ENCODE measurements at places on chromosomes 3 and 15.
A peak's percentile ranks its signal among the peaks of the same experiment; 100 is the strongest.

GRCh38 chr3:174907027-174907426 lies 47.9 kb downstream of the NAALADL2 start:
- no peak for DNase-seq

DNA sequence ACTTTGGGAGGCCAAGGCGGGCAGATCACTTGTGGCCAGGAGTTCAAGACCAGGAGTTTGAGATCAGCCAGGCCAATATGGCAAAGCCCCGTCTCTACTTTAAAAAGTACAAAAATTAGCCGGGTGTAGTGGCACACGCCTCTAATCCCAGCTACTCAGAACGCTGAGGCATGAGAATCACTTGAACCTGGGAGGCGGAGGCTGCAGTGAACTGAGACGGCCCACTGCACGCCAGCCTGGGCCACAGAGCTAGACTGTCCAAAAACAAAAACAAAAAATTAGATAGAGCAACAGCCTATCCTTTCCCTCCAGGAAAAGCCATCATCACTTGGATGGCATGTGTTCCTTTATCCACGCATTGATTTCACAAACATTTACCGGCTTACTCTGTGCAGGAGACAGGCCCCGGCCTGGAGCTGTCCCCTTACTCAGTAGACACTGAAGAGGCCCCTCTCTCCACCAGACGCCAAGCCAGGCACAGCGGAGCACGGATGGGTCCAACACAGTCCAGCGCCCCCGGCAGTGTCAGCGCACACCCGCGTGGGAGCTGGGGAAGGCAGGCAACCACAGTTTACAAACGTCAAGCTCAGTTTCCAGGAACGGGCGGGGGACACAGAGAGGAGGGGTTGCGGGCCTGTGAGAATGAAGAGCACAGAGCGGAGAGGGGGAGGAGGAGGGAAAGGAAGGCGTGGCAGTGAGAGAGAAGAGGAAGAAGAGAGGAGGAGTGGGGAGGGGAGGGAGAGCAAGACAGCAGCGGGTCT lies 3.1 kb downstream of the GP5 start:
- DNase-seq: no peak

DNA sequence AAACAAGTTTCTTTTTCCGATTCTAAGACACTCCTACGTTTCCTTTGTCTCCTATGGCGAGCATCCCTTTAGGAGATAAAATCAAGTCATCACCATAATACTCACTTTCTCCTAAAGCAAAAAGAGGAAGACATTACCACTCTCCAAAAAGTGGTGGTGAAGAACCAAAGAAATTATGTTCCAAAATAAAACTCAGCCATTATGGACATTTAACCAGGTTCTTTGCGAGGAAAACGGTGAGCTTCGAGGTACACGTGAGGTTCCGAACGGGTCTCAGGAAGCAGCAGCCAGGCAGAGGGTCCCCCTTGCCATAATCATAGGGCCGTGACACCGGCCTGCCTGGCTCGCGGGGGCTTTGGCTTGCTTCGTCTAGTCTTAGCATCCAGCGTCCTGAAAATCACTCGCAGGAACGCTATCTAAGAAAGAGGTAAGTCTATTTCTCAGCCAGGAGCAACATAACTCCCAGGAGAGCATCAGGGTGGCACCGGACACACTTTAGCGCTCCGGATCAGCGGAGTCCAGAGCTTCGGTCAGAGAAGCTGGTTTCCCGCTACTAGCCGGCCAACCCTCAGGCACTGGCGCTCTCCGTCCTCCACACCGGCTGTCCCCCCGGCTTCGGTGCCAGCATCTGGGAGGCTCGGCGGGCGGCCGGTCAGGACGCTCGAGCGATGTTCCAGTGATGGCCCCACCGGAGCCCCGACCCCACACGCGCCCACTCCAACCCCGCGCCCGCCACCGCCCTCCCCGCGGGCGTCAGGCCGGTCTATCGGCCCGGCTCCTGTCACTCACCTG lies 581 bp downstream of the IP6K1 start:
- no peak for DNase-seq

GRCh38 chr3:129535075-129535474 lies 6.6 kb downstream of the RHO start:
- peak; percentile 88 for DNase-seq

GRCh38 chr15:101180620-101181307 lies 71.1 kb downstream of the CHSY1 start:
- no peak for DNase-seq

DNA sequence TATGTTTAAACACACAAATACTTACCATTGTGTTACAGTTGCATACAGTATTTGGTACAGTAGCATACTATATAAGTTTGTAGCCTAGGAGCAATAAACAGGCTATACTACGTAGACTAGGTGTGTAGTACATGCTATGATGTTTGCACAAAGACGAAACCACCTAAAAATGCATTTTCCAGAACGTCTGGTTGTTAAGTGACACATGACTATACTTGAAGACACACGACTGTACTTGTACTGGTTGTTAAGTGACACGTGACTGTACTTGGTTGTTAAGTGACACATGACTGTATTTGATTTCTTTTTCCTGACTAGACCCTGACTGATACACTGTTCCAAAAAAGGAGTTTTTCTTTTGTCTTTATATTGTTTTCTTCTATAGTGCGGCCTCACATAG lies 34.1 kb downstream of the RAB8B start:
- no peak for DNase-seq

DNA sequence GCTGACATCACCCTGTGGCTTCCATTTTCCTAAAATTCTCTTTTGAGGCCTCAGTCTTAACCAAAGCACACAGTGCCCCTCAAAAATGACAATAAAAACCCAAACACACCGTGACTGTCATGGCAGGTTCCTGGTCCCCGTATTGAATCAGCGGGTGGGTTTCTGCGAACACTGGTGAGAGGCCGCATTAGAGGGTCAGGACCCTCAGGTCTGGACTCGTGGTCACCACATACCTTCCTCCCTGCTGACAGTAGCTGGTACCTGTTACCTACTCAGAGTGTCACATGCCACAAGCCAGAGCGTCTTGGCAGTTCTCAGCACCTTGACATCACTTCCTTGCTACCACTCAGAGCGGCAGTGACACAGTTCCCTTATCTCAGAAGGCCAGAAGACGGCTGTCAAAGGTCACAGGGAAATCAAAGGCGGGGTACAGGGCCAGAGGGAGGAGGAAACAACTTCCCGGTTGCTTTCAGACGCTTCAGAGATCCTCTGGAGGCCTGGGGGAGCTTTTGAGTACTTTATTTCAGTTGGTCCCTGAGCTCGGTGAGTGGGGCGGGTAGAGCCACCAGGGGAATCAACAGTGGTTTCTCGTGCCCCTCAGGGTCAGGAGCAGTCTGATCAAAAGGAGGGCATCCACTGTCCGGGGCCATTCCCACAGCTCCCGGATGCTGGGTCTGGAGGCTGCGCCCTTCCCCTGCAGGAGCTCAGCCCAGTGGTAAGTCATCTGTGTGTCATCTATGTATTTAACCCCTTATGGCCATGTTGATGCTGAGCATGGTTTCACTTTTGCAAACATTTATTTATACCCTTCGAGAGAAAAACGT lies at the start of the genes CCR5AS and CCRL2:
Gene CCR5AS (minus strand): TSS at position 279 of the 824 bp plus-strand sequence.
Gene CCRL2 (plus strand): TSS at position 472 of the 824 bp plus-strand sequence. CDS start 821 bp downstream, outside the sequence.
- DNase-seq: no peak

- DNase-seq: no peak
These were observed 65.3 kb upstream of the SNRK start for GRCh38 chr3:43221076-43221475.

GRCh38 chr3:123111640-123112039 lies 44.8 kb downstream of the PDIA5 start:
- DNase-seq: no peak

DNA sequence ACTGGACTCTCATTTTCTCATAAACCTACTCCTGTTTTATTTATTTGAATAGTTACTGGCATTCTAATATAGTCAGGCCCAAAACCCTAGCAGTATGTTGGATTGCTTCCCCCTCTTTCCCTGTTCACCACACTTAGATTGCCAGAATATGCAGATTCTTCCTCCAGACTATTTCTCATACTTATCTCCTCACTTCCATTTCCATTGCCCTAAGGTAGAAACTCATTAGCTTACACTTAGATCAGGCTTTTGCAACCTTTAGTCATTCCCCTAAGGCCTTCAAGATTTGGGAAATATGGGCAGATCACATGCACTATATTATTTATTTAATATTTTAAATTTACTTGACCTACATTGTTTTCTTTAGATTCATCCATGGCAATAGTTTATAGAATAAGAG lies 98.9 kb downstream of the MEIS2 start:
- DNase-seq: no peak

- DNase-seq: no peak
These were observed 880 bp downstream of the NISCH start for GRCh38 chr3:52456169-52456799.

DNA sequence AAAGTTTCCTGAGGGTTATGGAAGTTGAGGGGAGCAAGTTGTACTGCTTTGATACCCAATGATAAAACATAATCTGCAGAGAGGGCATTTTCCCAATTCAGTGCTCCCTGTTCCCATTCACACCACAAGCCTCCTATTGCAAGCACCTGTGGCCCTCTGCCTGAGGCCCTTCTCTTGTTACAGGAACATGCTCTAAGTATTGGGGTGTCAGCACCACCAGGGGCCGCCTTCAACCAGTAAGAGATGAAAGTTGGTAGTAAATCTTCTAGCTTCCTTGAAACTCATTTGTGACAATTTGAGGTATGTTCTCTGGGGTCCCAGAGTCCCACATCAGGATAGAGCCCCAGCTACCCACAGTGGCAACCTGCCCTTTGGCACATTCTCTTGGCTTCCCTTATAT lies 265.4 kb upstream of the ARHGEF26 start:
- no peak for DNase-seq

GRCh38 chr3:104460477-104461406 lies 906.0 kb upstream of the ALCAM start:
- DNase-seq: no peak

DNA sequence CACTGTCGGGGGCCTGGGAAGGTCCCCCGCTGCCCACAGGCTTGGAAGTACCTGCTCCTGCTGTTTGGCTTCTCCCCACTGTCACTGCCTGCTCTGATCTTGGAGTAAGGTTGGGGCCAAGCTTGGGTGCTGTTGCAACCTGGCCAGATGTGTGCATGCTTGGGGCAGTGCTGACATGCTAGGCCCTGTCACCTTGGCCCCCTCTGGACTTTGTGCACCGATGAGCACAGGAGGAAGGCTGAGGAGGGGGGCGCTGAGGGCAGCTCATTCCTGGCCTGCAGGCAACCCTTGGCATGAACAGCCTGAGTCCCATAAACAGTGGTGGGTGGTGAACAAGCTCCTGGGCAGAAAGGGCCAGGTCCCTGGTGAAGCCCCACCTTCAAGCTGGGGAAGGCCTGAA lies 4.0 kb upstream of the XCR1 start:
- no peak for DNase-seq

Measured in HuH-7.5 (cell line).